Stimulated activated CD8-positive, alpha-beta memory T cell treated with anti-CD3 and anti-CD28 coated beads, Interleukin-7, amount 100 ng/mL, for 1 hour (primary cell): ENCODE measurements at places on chromosomes 4 and X.

GRCh38 chrX:68175562-68175961, 257.7 kb downstream of the OPHN1 start:
- no peak for DNase-seq

DNA sequence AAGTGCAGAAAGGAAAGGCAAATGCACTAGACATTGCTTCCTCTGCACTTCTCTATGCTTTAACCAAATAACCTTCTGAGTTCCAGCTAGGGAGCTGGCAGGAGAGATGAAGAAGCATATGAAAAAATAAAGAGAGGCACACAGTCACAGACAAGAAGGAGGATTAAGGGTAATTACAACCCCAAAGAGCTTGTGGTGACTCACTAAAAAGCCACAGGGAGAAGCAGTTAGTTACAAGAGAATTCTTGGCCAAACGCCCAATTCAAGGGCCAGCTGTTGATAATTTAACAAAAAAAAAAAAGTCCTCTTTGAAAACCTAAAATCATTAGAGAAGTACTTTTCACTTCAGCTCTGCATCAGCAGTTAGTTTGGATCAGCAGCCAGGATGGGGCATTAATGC, 478.0 kb downstream of the KCNIP4 start:
- DNase-seq, result no peak

DNA sequence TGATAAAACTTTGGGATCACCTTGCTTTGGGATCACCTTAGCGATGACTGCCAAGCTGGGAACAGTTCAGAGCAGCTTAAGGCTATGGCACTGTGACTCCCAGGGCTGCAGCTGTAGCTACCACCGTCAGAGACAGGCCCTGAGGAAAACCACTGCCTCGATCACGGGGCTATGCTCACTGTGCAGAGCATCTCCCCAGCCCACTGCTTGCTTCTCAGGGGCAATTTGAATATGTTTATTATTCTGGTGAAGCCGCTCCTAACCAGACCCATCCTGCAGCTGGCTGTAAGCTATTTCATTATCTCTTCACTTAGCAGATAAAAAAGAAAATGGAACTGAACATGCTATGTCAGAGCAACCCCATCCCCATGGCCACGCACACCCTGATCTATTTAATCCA, 328.5 kb downstream of the EVC2 start:
- no peak for DNase-seq

DNA sequence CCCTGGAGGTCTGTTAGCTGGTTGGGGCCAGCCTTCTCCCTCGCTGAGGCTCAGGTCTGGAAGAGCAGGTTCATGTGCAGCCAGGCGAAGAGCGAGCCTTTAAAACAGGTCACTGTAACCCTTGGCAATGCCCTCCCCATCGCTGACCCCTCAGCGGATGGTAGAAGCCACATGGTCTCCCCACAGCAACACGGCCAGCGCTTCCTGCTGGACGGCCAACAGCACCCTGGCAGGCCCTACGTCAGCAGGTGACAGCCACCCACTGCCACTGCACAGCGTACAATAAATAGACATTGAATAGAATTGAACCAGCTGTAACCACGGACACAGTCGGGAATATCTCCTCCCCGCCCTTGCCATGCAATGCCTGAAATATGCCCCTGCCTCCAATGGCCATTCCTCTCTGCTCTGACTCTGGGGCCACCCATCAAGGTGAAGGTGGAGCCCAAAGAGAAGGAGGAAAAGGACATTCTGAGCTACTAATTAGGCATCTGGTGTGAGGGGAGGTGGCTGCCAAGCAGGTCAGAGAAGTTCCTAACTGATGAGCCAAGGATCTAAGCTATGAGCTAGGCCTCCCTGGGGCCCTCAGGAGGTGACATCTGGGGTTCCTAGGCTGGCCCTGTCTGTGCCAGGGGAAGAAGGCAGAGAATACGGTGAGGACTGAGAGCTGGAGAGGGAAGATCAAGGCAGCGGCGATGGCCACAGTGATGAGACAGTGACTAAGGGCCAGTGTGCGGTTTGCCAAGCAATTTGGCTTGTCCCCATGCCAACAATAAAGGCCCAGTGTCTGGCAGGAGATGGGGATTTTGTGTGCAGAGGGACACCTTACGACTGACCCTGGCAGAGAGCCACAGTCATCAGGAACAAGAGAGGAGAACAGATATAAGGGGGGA, 202.3 kb downstream of the BCOR start:
- no peak for DNase-seq

GRCh38 chr4:145808848-145809512, 129.0 kb downstream of the C4orf51 start:
- DNase-seq, result no peak
